ENCODE measurements at places on chromosomes 4 and X. TPM values are rescaled to one million over a fixed set of nuclear protein-coding genes. Genes with fewer than 3 reads are reported as not detected.

GRCh38 chrX:12892716-12893115 lies 13.7 kb upstream of the TLR8 start:
- DNase-seq, result no peak

Gene ADH1A
- total RNA-seq, result not detected

DNA sequence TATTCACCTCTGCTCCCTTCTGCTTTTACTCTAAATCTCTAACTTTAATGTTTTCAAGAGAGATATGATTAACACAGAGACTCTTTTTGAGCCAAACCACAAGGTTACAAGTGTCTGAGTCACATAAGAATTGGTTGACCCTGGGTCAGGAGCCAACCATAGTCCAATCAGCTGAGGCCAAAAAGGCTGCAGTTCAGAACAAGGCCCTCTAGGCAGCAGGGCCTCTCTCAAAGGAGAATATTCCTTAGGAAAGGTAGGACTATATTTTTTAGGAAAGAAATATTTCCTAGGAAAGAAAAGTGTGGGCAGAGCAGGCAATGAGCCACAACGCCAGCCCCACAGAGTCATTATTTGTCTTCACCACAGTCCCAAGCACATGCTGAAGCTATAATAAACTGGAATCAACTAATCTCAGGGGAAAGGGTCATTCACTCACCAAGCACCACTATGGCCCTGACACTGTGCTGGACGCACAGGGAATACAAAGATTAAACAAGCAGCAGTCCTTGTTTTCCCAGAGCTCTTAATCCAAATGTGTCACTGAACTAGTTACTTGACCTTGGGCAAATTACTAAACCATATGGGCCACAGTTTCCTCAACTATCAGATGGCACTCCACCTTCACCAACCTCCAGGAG lies 2.2 kb downstream of the ATP8A1 start:
- no peak for DNase-seq

DNA sequence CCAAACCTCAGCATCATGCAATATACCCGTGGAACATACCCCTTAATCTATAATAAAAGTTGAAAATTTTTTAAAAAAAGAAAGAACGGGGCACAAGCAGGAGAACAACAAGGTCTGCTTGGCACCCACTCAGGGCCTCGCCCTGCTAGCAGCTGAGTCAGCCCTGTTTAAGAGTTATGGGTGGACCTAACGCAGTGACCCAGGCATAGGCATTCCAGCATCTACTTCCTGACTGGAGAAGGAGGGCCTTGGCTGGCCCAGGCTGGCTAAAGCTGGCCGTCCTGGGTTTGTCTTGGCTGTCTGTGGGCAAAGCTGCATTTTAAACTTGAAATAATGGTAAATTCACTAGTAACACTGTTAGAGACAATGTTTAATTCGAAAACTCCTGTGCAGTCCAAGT lies 236.7 kb upstream of the PGRMC2 start:
- peak; percentile 28 for DNase-seq

DNA sequence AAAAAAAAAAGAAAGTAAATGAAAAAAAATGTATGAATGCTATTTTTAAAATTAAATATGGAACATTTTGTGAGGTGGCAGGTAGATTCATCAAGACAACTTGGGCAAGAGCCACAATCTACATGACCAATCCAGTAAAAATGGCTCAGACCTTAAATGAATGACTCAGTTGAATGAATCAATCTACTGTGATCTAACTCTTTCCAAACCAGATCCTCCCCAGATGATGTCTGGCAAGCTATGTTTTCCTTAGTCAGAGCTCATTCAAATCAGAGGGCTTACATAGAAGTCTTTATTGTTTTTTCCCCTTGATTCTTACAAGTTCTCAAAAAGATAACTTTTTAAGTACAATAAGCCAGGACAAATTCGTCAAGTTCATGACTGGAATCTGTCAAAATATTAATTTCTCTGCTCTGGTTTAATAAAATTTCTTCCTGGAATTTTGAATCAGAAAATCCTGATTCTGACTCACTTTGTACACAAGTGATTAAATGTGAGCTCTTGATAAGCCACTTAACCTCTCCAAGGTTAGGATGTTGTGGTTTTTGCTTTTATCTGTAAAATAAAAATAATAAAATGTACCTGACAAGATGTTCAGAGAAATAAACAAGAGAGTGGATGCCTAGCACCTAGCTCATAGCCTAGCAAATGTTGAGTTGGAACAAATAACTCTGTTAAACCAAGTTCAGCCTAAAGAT lies 105.6 kb upstream of the SMIM31 start:
- no peak for DNase-seq

GRCh38 chr4:104795264-104795939 lies 300.7 kb upstream of the CXXC4 start:
- peak; percentile 42 for DNase-seq
